Naive thymus-derived CD4-positive, alpha-beta T cell (primary cell): ENCODE measurements at places on chromosomes 1 and 21.

DNA sequence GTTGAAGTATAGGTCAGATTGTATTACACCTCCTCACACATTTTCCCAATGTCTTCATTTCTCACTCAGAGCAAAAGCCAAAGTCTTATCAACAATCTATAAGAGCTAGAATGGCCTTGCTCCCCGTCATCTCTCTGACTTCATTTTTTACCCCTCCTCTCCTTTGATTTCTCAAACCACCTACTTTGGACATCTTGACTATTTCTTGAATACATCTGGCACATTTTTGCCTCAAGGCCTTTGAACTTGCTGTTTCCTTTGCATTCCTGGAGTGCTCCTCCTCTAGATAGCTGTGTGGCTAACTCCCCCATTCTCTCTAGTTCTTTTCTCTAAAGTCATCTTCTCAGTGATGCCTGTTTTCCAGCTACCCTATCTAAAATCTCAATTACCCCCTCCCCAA, 7.2 kb upstream of the XCL2 start:
- no peak for DNase-seq

DNA sequence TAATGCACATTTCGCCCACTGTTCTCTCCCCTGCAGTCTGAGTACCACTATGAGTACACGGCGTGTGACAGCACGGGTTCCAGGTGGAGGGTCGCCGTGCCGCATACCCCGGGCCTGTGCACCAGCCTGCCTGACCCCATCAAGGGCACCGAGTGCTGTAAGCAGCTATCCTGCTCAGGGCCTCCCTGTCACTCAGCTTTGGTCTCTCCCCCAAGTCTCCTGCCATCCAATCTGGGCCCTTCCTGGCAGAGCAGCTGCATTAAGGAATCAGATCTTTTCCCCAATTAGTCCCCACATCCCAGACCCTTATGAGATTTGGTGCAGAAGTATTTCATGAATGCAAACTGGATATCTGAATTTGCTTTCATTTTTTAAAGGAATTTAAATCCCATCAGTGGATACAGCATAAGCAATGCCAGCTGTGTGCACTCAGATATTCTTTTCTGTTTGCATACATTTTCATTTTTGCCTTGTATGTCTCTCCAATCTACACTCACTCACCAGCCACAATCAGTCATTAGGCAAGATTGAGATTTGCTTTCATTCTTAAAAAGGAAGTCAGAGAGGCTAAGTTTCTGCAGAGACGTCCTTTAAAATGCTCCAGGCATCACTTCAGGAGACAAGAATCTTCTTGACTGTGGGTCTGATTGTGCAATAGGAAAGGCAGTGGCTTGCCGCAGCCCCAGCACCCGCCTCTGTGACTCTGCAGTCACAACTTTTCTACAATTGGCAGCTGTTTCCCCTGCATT, 48.1 kb downstream of the ELAPOR1 start:
- DNase-seq, result peak; percentile 12

DNA sequence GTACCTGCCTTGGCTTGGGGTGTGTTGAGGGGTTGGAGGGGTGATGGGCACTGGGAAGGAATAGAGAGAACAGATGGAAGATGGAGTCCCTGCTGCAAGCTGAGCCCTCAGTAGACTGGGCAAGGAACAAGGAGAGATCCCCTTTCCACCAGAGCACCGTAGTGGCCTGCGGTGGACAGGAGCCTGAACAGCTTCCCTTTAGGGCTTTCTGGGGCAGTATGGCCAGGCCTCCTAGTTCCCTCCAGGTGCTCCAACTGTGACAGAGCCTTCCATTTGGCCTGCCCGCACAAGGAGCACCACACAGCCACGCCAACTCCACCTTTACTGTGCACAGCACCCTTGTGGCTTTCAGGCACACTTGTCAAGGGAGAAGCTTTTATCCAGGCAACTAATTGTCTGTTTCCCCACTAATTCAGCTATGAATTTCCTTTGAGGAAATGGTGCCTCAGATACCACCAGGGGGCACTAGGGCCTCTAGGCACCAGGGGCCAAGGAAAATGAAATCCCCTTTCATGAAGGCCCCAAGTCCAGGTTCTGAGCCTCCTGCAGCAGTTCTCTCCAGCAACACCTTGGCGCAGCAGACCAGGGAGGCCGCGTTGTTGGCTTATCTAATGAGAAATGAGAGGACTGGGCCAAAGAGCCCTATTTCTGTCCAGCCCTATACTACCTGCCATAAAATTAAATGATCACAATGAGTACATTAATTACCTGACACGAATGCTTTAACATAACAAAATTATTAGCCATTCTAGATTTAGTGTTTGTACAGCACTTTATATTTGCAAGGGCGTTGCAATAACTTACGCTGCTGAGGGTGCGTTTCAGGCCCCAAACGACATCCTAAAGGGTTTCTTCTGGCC, 23.1 kb upstream of the ERI3 start:
- DNase-seq, result peak; percentile 43

- no peak for DNase-seq
These were observed 13.8 kb upstream of the EYA3 start for GRCh38 chr1:28102189-28102588.

GRCh38 chr1:172969611-172970010, 81.1 kb downstream of the TNFSF18 start:
- DNase-seq, result no peak

GRCh38 chr1:17008208-17008855, 3.4 kb downstream of the ATP13A2 start:
- no peak for DNase-seq

- DNase-seq, result peak; percentile 69
These were observed at the start of gene S100A10 for GRCh38 chr1:151993734-151994496. TSS of gene S100A10 (minus strand) at chr1:151993859. CDS start at chr1:151986230, 7,629 bp downstream.

- DNase-seq, result no peak
These were observed 78.4 kb upstream of the WNT4 start for GRCh38 chr1:22221233-22221780.

DNA sequence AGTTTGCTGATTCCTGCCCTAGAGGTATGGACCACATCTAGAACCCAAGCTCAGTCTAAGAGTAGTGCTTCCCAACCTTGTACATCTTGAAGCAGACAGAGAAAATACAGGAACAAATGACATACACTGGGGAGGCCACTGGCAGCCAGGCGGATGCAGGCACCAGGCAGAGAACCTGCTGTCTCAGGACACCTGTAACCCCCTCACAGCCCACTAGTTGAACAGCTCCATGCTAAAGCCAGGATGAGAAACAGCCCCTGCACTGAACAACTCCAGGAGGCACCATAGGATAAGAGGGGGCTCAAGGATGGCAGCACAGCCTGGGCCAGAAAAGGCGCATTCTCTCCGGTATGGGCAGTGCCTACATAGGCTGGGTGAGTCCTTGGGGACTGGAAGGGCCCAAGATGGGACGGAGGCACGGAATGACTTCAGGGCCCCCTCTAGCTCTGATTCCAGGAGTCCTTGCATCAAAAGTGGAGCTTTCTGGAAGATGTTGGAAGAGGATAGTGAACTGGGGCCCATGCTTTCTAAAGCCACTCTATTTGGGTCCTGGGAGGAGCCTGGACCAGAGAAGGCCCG, 16.0 kb downstream of the MEF2D start:
- DNase-seq, result no peak

DNA sequence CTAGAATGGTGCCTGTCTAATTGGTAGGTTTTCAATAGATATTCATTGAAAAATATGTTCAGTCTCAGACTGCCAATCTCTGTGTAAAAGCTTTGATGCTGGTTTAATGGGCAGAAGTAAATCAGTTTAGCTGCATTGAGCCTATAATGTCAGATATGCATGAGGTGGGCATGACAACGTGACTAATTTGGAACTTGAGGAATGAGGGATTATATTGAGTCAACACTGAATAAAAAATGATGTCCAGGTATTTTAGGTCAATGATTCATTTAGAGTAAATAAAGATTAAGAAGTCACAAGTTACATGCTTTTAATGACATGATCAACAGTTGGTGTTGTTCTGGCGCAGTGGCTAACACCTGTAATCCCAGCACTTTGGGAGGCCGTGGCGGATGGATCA, 3.0 kb downstream of the WDR3 start:
- no peak for DNase-seq

GRCh38 chr21:36807422-36807928, 108.6 kb downstream of the SIM2 start:
- DNase-seq, result no peak

DNA sequence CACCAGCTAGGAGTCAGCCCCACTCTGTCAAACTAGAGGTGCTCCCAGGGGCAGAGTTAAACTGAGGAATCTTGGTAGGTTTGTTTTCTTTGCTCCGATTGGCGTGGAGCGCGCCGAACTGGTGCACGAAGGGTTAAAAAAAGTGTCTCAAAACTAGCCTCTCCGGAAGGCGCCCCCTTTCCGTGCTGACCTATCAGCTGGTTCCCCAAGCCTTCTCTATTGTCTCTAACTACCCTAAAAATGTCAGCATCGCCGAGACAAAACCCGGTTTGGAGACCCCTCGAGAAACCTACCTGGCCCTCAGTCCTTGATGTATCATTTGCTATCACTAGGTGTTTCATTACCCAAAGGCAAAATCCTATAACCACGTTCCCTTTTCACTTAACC, 2.2 kb downstream of the TGFB2 start:
- DNase-seq, result no peak

- no peak for DNase-seq
These were observed 17.9 kb downstream of the CAPZA1 start for GRCh38 chr1:112637254-112638109.

DNA sequence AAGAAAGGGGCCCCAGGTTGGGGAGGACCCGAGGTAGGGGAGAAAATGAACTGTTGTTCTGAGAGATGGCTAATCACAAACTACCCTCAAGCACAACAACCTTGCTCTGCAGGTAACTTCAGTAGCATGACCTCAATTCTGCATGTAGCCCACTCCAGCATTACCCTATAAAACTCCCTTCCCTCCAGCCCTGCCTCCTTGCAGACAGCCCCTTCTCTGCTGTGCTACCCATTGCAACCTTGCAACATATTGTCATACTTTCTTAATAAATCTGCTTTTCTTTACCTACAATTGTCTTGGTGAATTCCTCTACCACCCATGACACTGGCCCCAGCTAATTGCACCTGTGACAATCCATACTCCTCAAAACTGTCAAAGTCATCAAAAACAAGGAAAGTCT, 428.9 kb downstream of the MATN1 start:
- DNase-seq, result no peak

DNA sequence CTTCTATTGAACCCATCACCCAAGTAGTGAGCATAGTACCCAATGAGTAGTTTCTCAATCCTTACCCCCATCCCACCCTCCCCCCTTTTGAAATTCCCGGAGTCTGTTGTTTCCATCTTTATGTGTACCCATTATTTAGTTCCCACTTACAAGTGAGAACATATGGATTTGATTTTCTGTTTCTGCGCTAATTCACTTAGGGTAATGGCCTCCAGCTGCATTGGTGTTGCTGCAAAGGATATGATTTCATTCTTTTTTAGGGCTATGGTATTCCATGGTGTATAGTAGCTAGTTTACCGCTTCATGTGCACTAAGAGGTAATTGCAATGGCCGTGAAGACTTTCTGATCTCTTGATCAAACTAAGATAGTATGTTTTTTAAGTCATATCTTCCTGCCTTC, 107.5 kb upstream of the SERTAD4 start:
- DNase-seq, result no peak

DNA sequence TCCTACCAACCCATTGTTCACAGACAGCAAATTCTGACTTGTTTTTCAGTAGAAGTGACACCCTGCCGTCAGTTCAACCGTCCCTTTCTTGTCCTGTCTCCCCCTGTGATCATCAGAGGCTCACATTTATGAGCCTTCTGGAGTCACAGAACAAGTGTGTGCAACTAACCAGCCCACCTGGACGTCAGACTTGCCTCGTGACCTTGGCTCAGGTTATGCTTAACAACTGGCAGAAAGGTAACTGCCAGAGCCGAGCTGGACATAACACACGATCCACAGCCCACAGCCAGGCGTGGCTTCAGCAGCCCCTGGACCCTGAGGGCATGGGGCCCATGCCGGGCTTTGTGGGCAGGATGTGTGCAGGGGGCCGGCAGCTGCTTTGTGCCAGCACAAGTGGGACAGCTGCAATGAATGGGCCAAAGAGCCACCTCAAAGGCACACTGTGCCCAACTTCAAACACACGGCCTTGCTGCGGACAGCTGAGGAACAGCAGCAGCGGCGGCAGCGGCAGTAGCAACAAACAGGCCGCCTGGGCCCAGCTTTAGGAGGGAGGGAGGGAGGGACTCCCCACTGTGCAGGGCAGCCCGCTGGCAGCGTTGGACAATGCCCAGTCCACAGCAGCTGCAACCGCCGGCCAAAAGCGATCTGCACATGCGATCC, 103.9 kb downstream of the ZBTB18 start:
- DNase-seq, result no peak

DNA sequence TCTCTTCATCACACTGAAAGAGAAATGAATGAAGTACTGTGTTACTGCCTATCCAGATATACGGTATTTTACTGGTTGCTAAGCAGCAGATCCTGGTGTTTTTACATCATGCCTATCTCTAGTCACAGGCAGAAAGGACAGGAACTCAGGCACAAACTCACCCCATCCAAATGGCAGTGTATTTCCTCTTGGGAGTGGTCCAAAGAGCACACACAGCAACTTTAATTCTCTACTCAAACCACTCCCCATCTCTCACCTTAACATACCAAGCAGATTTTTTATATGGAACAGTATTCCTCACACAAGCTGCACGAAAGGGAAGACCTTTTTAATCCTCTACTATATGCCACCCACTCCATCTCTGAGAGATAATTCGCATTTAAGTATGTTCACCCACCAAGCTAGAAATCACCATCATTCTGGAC, 27.3 kb downstream of the EIF4G3 start:
- DNase-seq, result no peak

- no peak for DNase-seq
These were observed 144.3 kb upstream of the PRMT6 start for GRCh38 chr1:106912131-106912530.

DNA sequence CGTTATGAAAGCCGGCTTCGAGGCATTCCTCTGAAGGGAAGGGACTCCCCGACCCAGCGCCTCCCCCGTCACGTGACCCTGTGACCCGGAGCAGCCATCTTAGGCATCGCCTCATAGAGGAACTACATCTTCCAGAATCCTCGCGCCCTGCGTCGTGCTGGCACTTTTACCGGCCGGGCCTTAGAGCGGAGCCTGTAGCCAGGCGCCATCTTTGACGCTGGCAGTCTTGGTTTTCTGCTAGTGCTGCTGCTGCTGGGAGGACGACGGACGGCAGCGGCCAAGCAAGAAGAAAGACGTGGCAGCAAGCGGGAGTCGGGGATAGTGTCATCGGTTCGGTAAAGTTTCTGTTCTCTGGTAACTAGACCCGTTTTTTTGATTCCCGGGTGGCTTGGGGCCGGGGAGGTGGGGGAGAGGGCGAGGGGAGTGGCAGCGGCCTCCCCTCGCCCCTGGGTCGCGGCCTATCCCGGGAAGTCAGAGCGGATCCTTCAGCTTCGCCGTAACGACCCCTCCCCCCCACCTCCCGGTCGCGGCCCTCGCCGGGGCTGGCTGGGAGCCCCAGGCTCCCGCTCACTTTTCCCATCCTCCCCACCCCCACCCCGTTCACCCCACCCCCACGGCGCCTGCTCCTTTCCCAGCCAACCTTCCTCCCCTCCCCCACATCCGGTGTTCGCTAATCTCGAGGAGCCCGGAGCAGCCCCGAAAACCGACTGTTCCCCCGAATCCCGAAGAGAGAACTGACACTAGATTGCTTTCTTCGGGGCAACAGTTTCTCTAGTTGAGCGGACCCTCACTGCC, at the start of the genes ZBED6 and ZC3H11A:
TSS of gene ZBED6 (plus strand) at position 183 of the 795 bp plus-strand sequence. CDS start 1,900 bp downstream, outside the sequence.
TSS of gene ZC3H11A (plus strand) at position 183 of the 795 bp plus-strand sequence. CDS start 21,448 bp downstream, outside the sequence.
- DNase-seq, result peak; percentile 97
